ENCODE measurements at places on chromosomes 6 and 20. TPM values are rescaled to one million over a fixed set of nuclear protein-coding genes. Genes with fewer than 3 reads are reported as not detected.

DDX43 gene
- total RNA-seq: 0.79 TPM

EMILIN3 gene
- not detected for total RNA-seq

- no peak for DNase-seq
Measured at GRCh38 chr20:11143481-11143880, 469.7 kb upstream of the JAG1 start.

- DNase-seq: no peak
Measured at GRCh38 chr20:4415281-4415680, 306.4 kb upstream of the PRND start.

Measured in lung microvascular endothelial cell (primary cell).